ENCODE measurements at places on chromosomes 7 and 10.

GRCh38 chr10:133095586-133095985 lies 7.9 kb downstream of the ADGRA1 start:
- no peak for DNase-seq

GRCh38 chr10:130894471-130894870 lies 417.1 kb downstream of the TCERG1L start:
- DNase-seq = no peak

DNA sequence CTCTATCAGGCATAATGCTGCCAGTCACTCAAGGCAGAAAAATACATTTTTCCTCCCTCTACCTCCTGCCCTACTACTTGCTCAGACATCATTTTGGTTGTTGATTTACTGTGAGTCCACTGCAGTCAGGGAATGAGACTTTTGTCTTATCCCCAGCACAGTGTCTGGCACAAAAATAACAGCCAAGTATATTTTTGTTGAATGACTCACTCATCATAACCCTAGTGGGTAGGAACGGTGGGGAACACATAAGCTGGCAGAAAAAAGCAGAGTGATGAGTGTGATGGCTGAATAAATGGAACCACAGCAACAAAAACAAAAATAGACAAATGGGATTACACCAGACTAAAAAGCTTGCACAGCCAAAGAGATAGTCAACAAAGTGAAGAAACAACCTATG lies 65.8 kb upstream of the LAMB4 start:
- no peak for DNase-seq

GRCh38 chr10:28169525-28169924 lies 133.3 kb downstream of the MPP7 start:
- no peak for DNase-seq

GRCh38 chr7:50307368-50308032 lies 3.0 kb downstream of the IKZF1 start:
- no peak for DNase-seq

DNA sequence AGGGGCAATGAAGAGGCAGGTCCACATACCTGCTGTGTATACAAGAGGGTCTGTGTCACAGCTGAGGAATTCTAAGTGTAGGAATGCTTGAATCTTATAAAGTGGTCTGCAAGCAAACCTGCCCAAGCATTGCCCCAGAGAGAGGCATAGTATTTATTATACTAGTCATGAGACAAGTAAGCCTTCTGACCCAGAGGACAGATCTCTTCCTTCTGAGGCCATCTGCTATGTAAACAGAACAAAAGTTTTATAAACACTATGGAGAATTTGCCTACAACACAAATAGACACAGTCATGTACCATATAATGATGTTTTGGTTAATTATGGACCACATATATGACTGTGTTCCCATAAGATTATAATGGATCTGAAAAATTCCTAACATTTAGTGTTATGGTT lies 388.2 kb downstream of the NEBL start:
- no peak for DNase-seq

GRCh38 chr10:79195091-79195923 lies 126.5 kb downstream of the ZMIZ1 start:
- peak; percentile 89 for DNase-seq

DNA sequence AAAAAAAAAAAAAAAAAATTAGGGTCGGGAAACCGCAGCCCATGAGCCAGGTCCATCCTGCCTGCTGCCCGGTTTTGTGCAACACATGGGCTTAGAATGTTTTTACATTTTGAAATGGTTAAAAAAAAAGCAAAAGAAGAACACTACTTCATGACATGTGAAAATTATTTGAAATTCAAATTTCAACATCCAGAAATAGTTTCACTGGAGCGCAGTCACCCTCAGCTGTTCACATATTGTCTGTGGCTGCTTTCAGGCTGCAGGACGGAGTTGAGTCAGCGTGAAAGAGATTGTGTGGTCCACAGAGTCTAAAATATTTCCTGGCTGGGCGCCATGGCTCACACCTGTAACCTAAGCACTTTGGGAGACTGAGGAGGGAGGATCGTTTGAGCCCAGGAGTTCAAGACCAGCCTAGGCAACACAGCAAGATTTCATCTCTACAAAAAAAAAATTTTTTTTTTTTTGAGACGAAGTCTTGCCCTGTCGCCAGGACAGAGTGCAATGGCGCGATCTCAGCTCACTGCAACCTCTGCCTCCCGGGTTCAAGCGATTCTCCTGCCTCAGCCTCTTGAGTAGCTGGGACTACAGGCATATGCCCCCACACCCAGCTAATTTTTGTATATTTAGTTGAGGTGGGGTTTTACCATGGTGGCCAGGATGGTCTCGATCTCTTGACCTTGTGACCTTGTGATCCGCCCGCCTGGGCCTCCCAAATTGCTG lies 63.9 kb upstream of the ECHDC3 start:
- peak; percentile 57 for DNase-seq

DNA sequence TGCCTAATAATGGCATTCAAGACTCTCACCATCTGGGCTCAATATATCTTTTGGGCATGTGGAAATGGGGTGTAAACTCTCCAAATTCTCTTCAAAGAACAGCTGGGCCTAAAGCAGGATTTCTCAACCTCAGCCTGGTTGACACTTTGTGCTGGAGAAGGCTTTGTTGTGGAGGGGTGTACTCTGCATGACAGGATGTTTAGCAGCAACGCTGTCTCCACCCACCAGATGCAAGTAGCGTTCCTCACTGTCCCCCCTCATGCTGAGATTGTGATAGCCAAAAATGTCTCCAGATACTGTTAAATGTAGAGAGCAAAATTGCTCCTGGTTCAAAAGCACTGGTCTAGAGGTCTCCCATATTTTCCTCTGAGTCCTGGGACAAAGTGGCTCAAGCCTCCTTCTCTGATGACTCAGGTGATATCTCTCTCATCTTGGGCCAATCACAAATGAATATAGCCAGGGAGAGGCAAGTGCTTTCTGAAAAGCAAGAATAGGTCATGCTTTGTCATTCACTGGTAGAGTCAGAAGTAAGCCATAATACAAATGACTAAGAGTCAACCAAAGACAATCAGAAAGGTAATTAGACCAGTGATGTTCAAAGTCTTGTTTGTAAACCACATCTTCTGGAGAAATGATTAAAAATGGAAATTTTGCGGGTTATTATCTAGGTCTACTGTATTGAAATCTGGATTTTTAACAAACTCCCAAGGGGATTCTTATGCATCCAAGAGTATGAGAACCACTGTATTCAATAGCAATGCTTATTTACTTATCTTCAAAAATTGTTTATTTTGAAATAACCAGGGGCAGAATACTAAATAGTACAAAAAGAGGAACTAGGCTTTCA lies 330.8 kb downstream of the PTEN start:
- DNase-seq = no peak

- DNase-seq = no peak
These were observed 3.1 kb downstream of the HERPUD2 start for GRCh38 chr7:35691827-35692307.

DNA sequence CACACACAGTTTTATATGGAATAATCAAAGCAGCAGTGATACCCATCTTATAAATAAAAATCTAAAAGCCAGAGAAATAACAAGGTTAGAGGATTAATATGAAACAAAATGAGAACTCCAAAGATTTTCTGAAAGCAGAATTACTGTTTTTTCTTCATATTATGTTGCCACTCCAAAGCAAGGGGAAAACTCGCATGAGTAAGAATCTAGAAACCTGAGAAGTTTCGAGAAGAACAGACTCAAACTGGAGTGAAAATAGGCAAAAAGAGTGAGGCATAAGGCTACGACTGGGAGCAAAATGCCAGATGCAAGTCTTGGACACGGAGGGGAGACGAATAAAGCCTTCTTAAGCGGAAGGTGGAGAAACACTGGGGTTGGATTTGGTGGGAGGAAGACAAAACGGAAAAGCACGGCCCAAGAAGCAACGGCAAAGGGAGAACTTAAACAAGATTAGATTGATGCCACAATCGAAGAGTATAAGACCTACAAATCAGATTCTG lies 923 bp downstream of the TNPO3 start:
- DNase-seq = peak; percentile 31

GRCh38 chr10:89301232-89301631 lies 614 bp upstream of the IFIT2 start:
- peak; percentile 26 for DNase-seq

GRCh38 chr10:130857631-130858295 lies 453.8 kb downstream of the TCERG1L start:
- DNase-seq = no peak

DNA sequence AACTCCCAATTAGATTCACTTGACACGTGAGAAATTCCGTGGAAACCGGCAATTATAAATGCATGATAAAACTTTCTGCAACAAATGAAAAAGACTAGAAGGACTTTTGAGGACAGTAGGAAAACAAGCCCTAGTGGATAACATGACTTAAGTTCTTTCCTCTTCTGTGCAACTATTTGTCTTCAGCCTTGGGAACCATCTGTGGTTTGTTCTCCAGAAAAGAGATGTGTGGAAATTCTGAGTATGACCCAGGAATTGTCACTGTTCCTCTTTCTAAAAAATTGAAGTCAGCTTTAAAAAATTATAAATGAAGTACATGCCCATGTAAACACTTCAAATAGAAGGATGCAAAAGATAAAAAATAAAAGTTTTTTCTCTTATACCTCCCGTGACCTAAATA lies 128.6 kb upstream of the SVIL start:
- DNase-seq = no peak

DNA sequence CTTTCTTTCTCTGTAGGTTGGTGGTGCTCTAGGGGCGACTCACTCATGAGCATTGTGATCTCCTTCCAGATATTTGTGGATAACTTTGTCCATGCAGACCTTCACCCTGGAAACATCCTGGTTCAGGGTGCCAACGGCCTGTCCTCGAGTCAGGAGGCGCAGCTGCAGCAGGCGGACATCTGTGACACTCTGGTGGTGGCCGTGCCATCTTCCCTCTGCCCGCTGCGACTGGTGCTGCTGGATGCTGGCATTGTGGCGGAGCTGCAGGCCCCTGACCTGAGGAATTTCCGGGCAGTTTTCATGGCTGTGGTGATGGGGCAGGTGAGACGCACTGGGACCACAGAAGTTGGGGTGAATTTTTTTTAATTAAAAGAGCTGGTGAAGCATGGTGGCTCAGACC lies 9.6 kb upstream of the NDUFB2 start:
- DNase-seq = no peak

GRCh38 chr10:69861251-69862240 lies 59.8 kb downstream of the COL13A1 start:
- DNase-seq = peak; percentile 70

GRCh38 chr7:138245682-138246081 lies 169.4 kb downstream of the AKR1D1 start:
- DNase-seq = no peak

- peak; percentile 48 for DNase-seq
These were observed 101.1 kb upstream of the TARP start for GRCh38 chr7:38374507-38374906.

DNA sequence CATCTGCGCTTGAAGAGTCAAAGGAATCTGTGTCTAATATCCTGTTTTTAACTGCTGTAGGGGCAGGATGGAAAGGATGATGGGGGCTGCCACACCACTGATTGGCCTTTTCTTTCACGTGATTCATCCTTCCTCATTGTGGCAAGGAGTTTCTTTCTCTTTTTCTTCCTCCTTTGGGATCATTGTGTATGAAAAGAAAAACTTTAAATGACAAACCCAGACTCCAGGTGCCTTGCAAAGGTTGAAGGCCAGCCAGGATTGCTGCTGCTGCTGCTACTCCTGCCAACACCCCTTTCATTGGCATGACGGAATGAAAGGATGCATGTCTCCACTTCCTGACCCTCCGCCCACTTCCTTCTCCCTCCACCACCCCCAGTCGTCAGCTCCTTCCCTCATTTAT lies 6.5 kb upstream of the OIT3 start:
- DNase-seq = no peak

DNA sequence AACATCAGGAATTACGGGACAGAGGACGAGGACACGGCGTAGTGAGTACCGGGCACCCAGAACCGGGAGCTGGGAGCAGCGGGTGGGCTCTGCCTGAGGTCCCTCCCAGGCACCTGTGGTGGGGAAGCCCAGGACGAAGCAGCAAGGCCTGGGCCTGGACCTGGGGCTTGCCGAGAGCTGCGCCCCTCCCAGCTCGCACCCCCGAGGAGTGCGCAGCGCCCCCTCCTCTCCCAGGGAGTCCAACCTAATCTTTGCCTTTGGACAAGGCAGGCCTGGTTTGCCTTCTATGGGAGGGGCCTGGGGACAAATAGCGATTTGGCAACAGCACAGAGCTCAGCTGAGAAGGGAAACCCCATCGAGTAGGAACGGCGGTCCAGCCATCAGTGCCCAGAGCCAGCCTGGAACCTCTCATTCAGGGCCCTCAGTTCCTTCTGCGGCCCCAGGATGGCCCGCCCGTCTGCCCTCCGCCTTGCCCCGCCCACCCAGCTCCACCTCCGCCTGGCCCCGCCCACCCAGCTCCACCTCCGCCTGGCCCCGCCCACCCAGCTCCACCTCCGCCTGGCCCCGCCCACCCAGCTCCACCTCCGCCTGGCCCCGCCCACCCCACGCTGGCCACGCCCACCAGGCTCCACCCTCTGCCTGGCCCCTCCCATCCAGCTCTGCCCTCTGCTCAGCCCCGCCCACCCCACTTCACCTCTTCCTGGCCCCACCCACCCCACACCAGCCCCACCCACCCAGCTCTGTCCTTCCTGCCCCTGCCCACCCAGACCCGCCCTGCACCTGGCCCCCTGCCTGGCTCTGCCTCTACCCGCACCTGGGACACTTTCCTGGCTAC lies 32.5 kb upstream of the KNDC1 start:
- no peak for DNase-seq
